ENCODE measurements at places on chromosomes 2 and 18. TPM values are rescaled to one million over a fixed set of nuclear protein-coding genes. Genes with fewer than 3 reads are reported as not detected.

SIX3 gene
- not detected for total RNA-seq

SCYGR4 gene
- not detected for total RNA-seq

ELOA2 gene
- total RNA-seq, result not detected

PTPN18 gene
- total RNA-seq, result 30.2 TPM

WDR7 gene
- total RNA-seq, result 26.9 TPM

SERPINB7 gene
- not detected for total RNA-seq

ITGA4 gene
- total RNA-seq, result 5.7 TPM

TUBB8B gene
- total RNA-seq, result not detected

DNA sequence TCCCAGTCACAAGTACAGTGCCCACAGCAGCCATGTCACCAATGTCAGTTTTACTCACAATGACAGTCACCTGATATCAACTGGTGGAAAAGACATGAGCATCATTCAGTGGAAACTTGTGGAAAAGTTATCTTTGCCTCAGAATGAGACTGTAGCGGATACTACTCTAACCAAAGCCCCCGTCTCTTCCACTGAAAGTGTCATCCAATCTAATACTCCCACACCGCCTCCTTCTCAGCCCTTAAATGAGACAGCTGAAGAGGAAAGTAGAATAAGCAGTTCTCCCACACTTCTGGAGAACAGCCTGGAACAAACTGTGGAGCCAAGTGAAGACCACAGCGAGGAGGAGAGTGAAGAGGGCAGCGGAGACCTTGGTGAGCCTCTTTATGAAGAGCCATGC is 31.3 kb downstream of the COX7A2L start:
- DNase-seq, result no peak

GRCh38 chr18:21629089-21629832 is 17.1 kb downstream of the SNRPD1 start:
- DNase-seq, result no peak

DNA sequence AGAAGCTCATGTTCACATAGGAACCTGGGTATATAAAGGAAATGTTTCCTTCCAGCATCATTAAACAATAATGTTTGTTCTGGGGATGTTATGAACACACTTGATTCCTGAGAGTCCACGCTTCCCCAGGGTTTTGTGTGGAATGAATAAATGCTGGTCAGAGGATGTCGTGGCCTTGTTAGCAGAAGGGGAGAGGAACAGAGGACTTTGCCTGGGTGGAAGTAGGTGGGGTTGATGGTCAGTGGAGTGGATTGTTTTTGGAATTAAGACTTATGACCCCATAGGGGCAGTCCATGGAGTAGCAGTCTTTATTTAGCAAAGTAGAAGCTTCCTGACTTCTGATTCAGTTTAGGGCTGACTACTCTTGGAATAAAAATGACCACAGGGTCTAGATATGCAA is 139.6 kb downstream of the MYO1B start:
- no peak for DNase-seq

DNA sequence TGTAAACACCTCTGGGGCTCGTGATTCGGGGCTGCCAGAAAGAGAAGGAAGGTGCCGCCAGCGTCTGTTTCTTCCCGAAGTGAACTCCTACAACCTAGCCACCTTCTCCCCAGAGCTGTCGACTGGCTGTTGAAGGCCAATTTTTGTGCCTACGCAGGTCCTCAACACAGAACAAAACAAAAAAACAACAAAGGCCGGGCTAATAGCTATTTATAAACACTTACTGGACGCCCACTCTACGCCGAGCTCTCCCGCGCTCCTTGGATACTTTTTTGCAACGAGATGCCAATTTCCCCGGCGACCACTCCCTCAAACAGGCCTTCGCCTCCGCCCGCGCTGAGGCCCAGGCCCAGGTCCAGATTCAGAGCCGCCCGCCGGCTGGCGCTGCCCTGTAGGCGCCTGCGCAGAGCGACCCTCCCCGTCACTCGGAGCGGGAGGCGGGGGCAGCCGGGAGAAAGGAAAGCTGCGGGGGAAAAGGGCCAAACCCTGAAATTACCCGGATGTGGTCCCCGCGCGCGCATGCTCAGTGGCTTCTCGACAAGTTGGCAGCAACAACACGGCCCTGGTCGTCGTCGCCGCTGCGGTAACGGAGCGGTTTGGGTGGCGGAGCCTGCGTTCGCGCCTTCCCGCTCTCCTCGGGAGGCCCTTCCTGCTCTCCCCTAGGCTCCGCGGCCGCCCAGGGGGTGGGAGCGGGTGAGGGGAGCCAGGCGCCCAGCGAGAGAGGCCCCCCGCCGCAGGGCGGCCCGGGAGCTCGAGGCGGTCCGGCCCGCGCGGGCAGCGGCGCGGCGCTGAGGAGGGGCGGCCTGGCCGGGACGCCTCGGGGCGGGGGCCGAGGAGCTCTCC is at the start of gene SMAD4:
Gene SMAD4 (plus strand): TSS at position 520 of the 843 bp plus-strand sequence. CDS start 16,834 bp downstream, outside the sequence.
- DNase-seq, result peak; percentile 100

DNA sequence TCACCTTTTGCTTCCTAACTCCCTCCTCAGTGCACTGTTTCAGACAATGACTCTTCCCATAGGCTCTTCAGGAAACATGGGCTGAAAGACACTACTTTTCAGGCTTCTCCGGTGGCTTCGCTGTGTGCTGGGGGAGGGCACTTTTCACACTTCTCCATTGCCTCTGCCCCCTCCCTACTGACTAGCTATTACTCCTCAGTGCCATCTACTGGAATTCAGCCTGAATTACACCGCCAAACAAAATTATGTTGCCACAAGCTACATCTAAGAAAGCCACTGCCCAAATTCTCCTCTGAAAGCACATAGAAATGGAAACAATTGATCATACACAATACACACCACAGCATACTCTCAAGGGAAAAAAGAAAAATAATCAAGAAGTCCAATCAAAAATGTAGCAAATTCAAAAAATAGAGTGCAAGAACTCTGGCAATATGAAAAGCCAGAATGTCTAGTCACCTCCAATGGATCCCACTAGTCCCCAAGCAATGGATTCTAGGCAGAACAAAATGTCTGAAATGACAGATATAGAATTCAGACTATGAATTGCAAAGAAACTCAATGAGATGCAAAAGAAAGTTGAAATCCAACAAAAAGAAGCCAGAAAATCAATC is 1139.4 kb upstream of the GYPC start:
- no peak for DNase-seq

DNA sequence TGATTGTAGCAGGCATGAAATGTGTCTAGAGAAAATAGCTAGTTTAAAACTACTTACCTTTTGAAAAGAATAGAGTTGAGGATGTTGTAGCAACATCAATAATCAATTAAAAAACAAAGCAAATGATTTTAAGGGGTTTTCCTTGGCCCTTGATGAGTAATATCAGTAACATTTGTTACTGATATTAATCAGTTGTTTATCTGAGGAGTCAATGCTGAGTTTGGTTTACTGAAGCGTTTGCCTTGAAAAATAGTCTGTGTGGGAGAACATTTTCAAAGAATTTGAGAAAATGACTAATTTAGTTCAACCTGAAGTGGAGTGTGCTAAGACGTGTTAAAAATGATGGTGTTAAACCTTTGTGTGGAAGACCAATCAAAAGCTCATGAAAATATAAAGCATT is 9.3 kb downstream of the PTH2R start:
- no peak for DNase-seq

- no peak for DNase-seq
Observed at GRCh38 chr2:10915731-10916276, 4.1 kb downstream of the KCNF1 start.

DNA sequence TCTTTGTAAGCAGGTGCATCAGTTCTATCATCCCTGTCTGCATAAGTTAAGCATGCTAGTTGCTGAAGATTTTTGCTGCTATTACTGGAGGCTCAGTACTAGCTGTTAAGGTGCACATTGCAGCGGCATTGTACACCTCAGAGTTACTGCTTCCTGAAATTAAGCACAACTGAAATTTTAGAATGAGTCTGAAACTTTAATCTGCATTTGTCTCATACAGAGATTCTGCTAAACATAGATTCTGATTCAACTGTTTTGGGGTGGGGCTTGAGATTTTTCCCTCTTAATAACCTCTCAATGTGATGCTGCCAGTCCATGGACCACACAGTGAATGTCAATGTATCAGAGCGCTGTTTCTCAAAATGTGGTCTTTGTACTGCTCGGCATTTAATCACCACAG is 585.7 kb upstream of the GCFC2 start:
- no peak for DNase-seq

GRCh38 chr18:6521803-6522418 is 107.2 kb upstream of the L3MBTL4 start:
- DNase-seq, result no peak

DNA sequence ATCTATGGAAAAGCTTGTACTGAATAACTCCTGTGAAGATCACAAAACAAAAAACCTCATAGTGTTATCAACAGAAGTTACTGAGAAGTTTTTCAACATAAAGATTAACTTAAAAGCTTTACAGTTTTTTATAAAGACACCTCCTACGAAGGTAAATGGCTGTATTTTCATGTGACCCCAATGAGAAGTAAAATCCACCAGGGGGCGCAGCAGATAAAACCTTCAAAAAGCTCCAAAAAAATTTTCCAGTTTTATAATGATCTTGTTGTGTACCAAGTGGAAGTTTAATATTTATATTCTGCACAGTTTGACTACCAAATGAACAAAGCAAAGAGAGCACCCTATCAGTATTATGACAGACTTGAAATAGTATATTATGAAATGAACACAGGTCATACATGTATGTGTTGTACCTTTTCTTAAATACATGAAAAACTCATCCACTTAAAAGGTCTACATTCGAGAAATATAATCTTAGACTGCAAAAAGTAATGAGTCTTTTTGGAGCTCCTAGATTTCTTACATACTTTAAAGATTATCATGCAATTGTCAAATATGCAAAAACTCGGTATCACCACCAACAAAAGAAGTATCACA is 38.5 kb downstream of the PNO1 start:
- no peak for DNase-seq

DNA sequence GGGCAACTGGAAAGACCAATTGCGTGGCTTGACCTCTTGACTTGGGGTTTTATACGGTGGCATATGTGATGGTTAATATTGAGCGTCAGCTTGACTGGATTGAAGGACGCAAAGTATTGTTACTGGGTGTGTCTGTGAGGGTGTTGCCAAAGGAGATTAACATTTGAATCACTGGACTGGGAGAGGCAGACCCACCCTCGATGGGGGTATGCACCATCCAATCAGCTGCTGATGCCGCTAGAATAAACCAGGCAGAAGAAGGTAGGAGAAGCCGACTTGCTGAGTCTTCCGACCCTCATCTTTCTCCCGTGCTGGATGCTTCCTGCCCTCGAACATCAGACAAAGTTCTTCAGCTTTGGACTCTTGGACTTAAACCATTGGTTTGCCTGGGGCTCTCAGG is 34.2 kb upstream of the YPEL5 start:
- DNase-seq, result no peak

DNA sequence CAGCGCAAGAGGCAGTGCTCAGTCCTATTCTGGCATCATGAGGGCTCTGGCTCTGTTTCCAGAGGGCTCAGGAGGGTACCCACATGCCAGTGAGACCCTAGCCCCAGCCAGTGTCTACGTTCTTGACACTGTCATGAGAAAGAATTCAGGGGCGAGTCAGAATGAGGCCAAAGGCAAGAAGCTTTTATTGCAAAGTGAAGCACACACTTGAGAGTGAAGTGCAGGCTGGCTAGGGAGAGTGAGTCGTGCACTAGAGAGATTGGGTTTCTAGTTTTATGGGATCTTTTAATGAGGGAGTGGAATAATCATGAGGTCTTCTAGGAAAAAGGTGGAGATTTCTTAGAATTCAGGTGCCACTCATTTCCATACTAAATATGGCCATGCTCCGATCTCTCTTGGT is 164.1 kb downstream of the DCDC2C start:
- DNase-seq, result no peak

GRCh38 chr18:41134426-41134825 is 820.6 kb upstream of the PIK3C3 start:
- no peak for DNase-seq

DNA sequence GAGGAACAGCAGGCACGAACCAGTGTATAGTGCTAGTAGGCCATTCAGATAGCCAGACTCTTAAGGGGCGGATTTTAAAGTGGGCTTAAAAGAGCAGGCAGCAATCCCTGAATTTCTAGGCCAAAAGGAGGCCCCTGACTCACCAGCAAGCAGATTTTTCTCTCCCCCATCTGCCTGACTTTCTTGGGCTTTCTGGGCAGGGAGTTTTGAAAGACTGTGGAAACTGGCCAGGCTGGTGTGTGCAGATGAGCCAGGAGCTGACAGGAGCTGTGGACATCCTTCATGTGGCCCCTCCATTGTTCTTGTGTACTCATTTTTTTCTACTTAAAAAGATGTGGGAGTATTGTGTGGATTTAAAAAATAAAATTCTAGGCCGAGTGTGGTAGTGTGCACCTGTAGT is 59.0 kb downstream of the GLI2 start:
- no peak for DNase-seq

DNA sequence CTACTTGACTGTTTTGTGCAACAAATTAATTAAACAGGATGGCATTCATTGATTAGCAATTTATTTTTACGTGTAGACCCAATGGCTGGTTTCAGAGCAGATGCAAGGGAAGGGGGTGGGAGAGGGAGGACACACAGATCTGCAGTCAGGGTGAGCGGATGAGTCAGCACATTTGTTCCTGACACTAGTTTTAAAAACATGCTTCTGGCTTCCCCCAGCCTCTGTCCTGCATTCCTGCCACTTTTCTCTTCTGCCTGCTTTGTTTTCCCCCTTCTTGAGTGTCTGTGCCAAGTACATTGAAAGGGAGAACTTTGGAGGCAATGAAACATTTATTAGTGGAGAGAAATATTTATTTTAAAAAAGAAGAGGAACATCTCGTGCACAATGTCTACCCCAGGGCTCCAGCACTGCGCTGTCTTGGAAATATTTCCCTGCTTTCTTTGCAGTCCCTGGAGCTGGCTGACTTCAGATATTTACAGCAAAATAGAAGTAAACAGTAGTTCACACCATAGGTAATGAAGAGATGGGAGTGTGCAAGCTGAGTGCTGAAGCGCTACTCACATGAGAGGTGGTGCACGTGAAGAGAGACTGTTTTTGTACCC is 52.2 kb downstream of the NRP2 start:
- DNase-seq, result no peak

DNA sequence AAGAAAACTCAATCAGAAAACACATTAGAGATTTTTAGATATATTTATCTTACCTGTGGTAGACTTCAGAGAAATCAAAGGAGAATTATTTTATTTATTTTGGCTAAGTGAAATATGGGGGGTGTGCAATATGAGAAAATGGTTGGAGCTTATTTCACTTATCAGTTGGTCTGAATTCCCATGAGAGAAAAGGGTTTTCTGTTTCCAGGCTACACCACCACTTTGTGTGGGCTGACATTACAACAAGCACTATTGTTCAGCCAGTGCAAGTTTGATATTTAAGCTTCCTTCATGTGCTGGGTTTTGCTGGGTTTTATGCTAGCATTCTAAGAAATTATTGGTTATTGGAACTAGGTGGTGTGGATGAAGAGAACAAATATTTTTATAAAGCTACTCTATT is 33.5 kb downstream of the RMND5A start:
- no peak for DNase-seq

All from osteocyte (in vitro differentiated cells).